Subcutaneous preadipocyte (primary cell): ENCODE measurements at places on chromosomes 1 and 21. TPM values are rescaled to one million over a fixed set of nuclear protein-coding genes. Genes with fewer than 3 reads are reported as not detected.

The ZYG11A gene
- total RNA-seq = 0.37 and 0.78 TPM in 2 replicates

The ERICH3 gene
- not detected in 2 replicates for total RNA-seq

The DEPDC1 gene
- 22.8 and 44.8 TPM in 2 replicates for total RNA-seq

The EDN2 gene
- not detected in 2 replicates for total RNA-seq

The OR2L2 gene
- under 0.01 TPM in 1 of 2 replicates, not detected in the other for total RNA-seq

The FCN3 gene
- total RNA-seq = not detected in 2 replicates

The ELF3 gene
- 0.20 TPM in 1 of 2 replicates, not detected in the other for total RNA-seq

The ILDR2 gene
- total RNA-seq = under 0.01 TPM in 2 replicates

The SPRR2B gene
- total RNA-seq = not detected in 2 replicates

The KCNK2 gene
- 8.6 and 10.3 TPM in 2 replicates for total RNA-seq

The IGSF3 gene
- total RNA-seq = 0.39 and 1.5 TPM in 2 replicates

The PATJ gene
- total RNA-seq = 3.5 and 3.7 TPM in 2 replicates

The FCRL6 gene
- not detected in 2 replicates for total RNA-seq

The GBP2 gene
- total RNA-seq = 2.7 and 15.1 TPM in 2 replicates

The UBE2Q1 gene
- total RNA-seq = 14.7 and 20.5 TPM in 2 replicates

The PIP5K1A gene
- total RNA-seq = 37.8 and 64.1 TPM in 2 replicates

The S100A11 gene
- total RNA-seq = 192 and 236 TPM in 2 replicates

The SPRR5 gene
- not detected in 2 replicates for total RNA-seq

The S100A12 gene
- not detected in 2 replicates for total RNA-seq

The NFASC gene
- 11.9 and 12.1 TPM in 2 replicates for total RNA-seq

The AVPR1B gene
- not detected in 2 replicates for total RNA-seq

The TFAP2E gene
- total RNA-seq = under 0.01 and 0.20 TPM in 2 replicates

The PTGER3 gene
- 0.37 and 0.39 TPM in 2 replicates for total RNA-seq

The FCRLB gene
- 4.8 and 5.5 TPM in 2 replicates for total RNA-seq

The ELAVL4 gene
- not detected in 2 replicates for total RNA-seq

The LRRC71 gene
- 0.20 TPM in 1 of 2 replicates, not detected in the other for total RNA-seq

The SLC44A3 gene
- total RNA-seq = 0.37 and 0.39 TPM in 2 replicates

The TAF1A gene
- total RNA-seq = 9.9 and 13.7 TPM in 2 replicates

The FAM72C gene
- under 0.01 and 1.2 TPM in 2 replicates for total RNA-seq

The RNF115 gene
- total RNA-seq = 13.6 and 19.7 TPM in 2 replicates

The WLS gene
- total RNA-seq = 102 and 111 TPM in 2 replicates

The POU2F1 gene
- total RNA-seq = 7.0 and 9.4 TPM in 2 replicates

The FOXJ3 gene
- total RNA-seq = 26.5 and 33.8 TPM in 2 replicates

The CD2 gene
- not detected in 2 replicates for total RNA-seq

The TDRD10 gene
- total RNA-seq = not detected in 2 replicates

The NKAIN1 gene
- under 0.01 and 0.59 TPM in 2 replicates for total RNA-seq

The PANK4 gene
- total RNA-seq = 16.5 and 27.4 TPM in 2 replicates

The IL12RB2 gene
- total RNA-seq = 0.20 TPM in 1 of 2 replicates, not detected in the other

The HAO2 gene
- total RNA-seq = not detected in 2 replicates

The ICOSLG gene
- total RNA-seq = 0.37 and 0.39 TPM in 2 replicates
